ENCODE measurements at places on chromosomes 5 and 9. TPM values are rescaled to one million over a fixed set of nuclear protein-coding genes. Genes with fewer than 3 reads are reported as not detected.

SPATA31A1 gene
- not detected for total RNA-seq

OR1Q1 gene
- not detected for total RNA-seq

SNCB gene
- not detected for total RNA-seq

ADAMTS12 gene
- total RNA-seq, result 17.5 TPM

C9orf50 gene
- total RNA-seq, result not detected

HRH2 gene
- total RNA-seq, result not detected

FOXD4L4 gene
- 0.59 TPM for total RNA-seq

PCA3 gene
- 0.59 TPM for total RNA-seq

NPM1 gene
- 3,693 TPM for total RNA-seq

INIP gene
- 43.8 TPM for total RNA-seq

TMEM252 gene
- 1.5 TPM for total RNA-seq

PCDHB4 gene
- total RNA-seq, result 0.25 TPM

C5orf52 gene
- total RNA-seq, result not detected

C5orf58 gene
- not detected for total RNA-seq

KYAT1 gene
- total RNA-seq, result 9.4 TPM

PCDHGA3 gene
- total RNA-seq, result 0.56 TPM

WASHC1 gene
- total RNA-seq, result 4.4 TPM

MYO10 gene
- 9.3 TPM for total RNA-seq

PAEP gene
- total RNA-seq, result not detected

DRD1 gene
- total RNA-seq, result not detected

TAF11L5 gene
- total RNA-seq, result not detected

TPRN gene
- 14.8 TPM for total RNA-seq

SLC34A3 gene
- total RNA-seq, result not detected

CCNH gene
- total RNA-seq, result 87.7 TPM

HEMGN gene
- not detected for total RNA-seq

IL9 gene
- total RNA-seq, result not detected

PCDHB15 gene
- total RNA-seq, result 0.91 TPM

KCNV2 gene
- not detected for total RNA-seq

EQTN gene
- not detected for total RNA-seq

TMED9 gene
- total RNA-seq, result 76.2 TPM

SLF1 gene
- 51.0 TPM for total RNA-seq

GNAQ gene
- 28.8 TPM for total RNA-seq

NMUR2 gene
- not detected for total RNA-seq

CTSV gene
- total RNA-seq, result 21.0 TPM

EFNA5 gene
- 32.7 TPM for total RNA-seq

ACOT12 gene
- total RNA-seq, result not detected

FOXI1 gene
- total RNA-seq, result not detected

TLR4 gene
- 6.5 TPM for total RNA-seq

MARVELD2 gene
- total RNA-seq, result 0.28 TPM

OBP2B gene
- not detected for total RNA-seq

IFNA2 gene
- not detected for total RNA-seq

ADAMTS6 gene
- total RNA-seq, result 6.0 TPM

ENTREP1 gene
- total RNA-seq, result 0.08 TPM

ELOVL7 gene
- 0.77 TPM for total RNA-seq

OR1J1 gene
- total RNA-seq, result not detected

HTR1A gene
- not detected for total RNA-seq

SNCAIP gene
- 0.49 TPM for total RNA-seq

TAF11L10 gene
- total RNA-seq, result not detected

ADAMTS13 gene
- 0.43 TPM for total RNA-seq

LCN9 gene
- total RNA-seq, result not detected

TERT gene
- not detected for total RNA-seq

HAVCR2 gene
- 1.1 TPM for total RNA-seq

PCDHGB3 gene
- total RNA-seq, result 7.4 TPM

PKD2L2 gene
- not detected for total RNA-seq

CCDC187 gene
- 0.05 TPM for total RNA-seq

NNT gene
- 130 TPM for total RNA-seq

GPX3 gene
- total RNA-seq, result 3.3 TPM

WWC1 gene
- total RNA-seq, result not detected

Data from SJCRH30 (cell line).